ENCODE measurements at places on chromosomes 11 and 22. TPM values are rescaled to one million over a fixed set of nuclear protein-coding genes. Genes with fewer than 3 reads are reported as not detected.

NAA40 gene
- total RNA-seq: 20.6 TPM

DNA sequence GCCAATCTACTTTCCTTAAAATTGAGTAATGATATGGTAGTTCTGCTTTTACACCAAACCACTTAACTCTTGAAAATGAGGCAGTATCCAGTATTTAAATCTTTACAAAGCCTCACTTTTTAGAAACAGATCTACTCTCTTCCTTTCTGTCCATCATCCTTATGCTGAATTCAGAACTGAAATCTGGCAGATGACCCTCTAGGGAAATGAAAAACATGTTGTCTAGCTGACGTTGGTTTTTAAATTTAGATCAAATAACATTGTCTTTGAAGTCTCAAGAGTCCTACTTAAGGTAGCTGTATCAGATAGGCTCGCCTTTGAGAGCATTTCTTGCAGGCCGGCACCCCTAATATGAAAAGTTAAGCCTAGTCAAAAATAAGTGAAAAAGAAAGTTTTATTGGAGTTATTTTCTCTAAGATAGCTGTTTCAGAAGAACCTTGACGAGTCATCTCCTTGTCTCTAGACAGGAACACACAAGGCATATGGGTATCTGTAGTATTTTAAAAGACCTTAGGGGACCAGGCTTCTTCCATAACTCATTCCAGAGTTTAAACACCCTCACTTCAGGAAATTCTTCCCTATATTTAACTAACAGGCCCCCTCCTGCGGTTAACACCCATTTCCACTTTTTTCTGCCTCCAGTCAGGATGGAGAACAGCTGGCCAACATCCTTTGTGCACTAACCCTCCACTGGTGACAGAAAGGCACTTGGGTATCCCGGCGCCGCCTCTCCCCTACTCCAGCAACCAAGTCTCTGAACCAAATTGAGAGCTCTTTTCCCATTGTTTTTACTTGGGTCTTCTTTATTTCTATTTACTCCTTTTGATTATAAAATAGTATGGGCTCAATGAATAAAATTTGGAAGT is 81.2 kb downstream of the WNT11 start:
- DNase-seq: no peak

- DNase-seq: no peak
These were observed 221.4 kb downstream of the DBX1 start for GRCh38 chr11:19938866-19939265.

BEST1 gene
- total RNA-seq: 8.0 TPM

GRCh38 chr11:106202935-106203620 is 125.6 kb downstream of the AASDHPPT start:
- DNase-seq: no peak

ALG12 gene
- total RNA-seq: 30.1 TPM

SEC14L6 gene
- total RNA-seq: 0.27 TPM

GAL gene
- not detected for total RNA-seq

ZNF280B gene
- total RNA-seq: not detected

All from thoracic aorta (tissue), 2 donors.